ENCODE measurements at places on chromosomes 2 and 18.

DNA sequence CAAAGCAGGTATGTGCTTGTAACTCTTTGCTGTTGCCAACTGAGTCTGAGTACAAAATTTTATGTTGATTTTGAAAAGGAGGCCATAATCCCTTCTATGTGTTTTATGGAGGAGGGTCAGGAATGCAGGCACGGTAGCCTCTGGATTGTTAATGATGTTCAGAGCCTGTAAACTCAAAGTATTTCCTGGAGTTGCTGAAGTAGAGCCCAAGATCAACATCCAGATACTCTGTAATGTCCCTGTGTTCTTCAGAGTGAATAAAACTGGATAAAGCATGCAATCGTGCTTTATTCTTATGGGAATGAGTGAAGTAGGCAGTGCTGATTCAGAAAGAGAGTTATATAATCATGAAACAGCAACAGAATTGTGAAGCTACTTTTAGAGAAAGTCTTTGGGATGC, 61.8 kb upstream of the CHRNA1 start:
- no peak for DNase-seq

- DNase-seq: no peak
Measured at GRCh38 chr2:100278986-100279385, 43.3 kb downstream of the LONRF2 start.

GRCh38 chr2:141118836-141119235, 1012.0 kb downstream of the LRP1B start:
- DNase-seq: no peak

DNA sequence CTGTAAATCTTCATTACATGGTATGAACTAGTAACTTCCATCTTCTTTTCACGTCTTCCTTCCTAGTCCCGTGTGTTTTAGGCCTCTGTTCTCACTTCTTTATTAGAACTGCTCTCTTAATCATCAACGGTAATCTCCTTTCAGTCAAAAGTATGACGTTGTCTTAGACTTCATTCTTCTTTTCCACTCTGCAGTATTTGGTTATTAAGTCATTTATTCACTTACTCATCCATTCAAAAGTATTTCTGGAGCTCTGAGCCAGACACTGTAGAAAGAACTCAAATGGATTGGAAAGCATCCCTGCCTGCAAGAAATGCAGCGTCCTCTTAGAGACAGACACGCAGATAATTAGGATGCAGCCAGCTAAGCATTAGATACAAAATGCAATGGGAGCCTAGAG, 494.6 kb upstream of the NRP2 start:
- no peak for DNase-seq

- no peak for DNase-seq
Measured at GRCh38 chr2:72955228-72956049, 38.1 kb downstream of the EMX1 start.

- no peak for DNase-seq
Measured at GRCh38 chr2:44271296-44271695, 4.0 kb upstream of the SLC3A1 start.

All from stimulated activated CD8-positive, alpha-beta memory T cell treated with anti-CD3 and anti-CD28 coated beads, Interleukin-4, amount 100 ng/mL, for 1 hour (primary cell).